Activated CD4-positive, alpha-beta memory T cell treated with anti-CD3 and anti-CD28 coated beads for 36 hours (primary cell): ENCODE measurements at places on chromosomes 7 and 10.

GRCh38 chr7:74289018-74289658 lies at the start of gene CLIP2:
CLIP2 (plus strand) TSS chr7:74289407; CDS start chr7:74317547, 28,140 bp downstream.
- DNase-seq = peak; percentile 87

DNA sequence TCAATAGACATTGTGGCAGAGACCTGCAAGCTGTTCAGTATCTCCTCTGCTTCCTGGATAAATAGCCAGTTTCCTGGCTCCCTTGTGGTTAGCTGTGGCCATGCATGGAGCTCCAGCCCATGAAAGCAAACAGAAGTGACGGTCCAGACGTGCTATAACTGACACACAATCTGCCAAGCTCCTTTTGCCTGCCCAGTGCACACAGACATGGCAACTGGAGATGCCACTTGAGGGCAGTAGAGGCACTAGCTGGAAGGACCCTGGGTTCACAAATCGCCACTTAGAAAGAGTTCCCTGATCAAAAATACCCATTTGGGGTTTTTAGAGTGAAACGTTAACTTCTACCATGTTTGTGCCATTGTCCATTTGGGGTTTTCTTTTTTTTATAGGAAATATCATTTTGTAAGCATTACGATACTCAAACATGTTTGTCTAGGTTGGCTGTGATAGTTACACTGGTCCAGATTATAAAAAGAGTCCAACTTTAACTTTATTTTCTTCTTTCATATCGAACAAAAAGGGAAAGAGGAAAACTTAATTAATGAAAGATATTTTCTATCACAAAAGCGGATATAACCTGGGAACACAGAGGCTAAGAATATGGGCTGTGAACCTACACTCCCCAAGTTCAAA lies 31.3 kb downstream of the KIN start:
- DNase-seq = peak; percentile 34

DNA sequence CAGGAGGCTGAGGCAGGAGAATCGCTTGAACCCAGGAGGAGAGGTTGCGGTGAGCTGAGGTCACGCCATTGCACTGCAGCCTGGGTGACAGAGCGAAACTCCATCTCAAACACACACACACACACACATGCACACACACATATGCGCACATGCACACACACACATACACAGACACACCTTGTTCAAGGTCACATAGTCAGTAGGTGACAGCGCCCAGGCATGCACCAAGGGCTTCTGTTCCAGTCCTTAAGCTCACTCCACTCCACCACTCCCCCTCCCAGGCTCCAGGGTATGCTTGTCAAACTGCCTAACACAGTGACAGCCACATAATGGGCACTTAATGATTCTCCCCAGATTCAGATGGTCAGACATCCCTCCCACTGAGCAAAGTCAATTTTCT lies 37.0 kb downstream of the KCNMA1 start:
- no peak for DNase-seq

GRCh38 chr10:109974504-109975191 lies 33.1 kb upstream of the ADD3 start:
- no peak for DNase-seq

GRCh38 chr10:123624086-123624485 lies 42.1 kb upstream of the GPR26 start:
- no peak for DNase-seq

DNA sequence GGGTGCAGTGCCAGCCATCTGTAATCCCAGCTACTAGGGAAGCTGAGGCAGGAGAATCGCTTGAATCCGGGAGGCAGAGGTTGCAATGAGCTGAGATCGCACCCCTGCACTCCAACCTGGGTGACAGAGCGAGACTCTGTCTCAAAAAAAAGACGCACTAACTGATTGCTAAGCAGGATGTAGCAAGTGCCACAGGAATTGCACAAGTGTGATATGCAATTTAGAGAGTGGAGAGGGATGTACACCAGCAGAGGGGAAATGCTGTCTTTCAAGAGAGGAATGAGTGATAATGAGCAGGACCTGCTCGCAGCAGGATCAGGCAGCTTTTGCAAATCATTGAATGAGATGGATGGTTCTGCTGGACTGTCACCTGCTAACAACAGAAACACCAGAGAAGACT lies 13.3 kb upstream of the SLC16A12 start:
- no peak for DNase-seq

DNA sequence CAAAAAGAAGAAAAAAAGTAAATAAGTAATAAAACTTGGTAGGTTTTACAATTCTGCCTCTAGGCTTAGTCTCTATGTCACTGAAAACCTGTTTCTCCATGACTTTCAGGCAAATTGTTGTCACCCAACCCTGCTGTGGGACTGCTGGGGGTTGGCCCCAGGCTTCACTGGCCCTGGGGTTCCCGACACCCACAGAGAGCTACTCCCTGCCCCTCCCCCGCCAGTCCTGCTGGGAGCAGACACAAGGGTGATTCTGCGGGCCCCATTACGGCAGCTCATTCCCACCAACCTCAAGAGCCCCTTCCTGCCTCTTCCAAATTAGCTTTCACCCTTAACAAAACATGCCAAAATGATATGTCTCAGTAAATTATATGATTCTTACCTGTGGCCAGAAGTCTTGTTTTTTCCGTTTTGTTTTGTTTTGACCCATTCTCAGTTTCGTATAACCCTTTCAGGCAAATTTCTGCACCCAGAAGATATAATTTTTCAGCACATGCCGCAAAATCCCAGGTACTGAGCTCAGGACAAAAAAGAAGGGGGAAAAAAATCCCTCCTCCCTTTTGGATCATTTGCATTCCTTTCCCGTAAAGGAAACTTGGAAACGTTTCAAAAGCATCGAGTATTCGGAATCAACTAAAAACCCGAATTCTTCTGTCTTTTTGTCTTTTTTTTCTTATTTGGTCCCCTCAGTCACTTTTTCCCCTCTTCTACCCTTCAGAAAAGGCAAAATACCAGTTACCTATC lies 27.8 kb downstream of the CHST15 start:
- no peak for DNase-seq

DNA sequence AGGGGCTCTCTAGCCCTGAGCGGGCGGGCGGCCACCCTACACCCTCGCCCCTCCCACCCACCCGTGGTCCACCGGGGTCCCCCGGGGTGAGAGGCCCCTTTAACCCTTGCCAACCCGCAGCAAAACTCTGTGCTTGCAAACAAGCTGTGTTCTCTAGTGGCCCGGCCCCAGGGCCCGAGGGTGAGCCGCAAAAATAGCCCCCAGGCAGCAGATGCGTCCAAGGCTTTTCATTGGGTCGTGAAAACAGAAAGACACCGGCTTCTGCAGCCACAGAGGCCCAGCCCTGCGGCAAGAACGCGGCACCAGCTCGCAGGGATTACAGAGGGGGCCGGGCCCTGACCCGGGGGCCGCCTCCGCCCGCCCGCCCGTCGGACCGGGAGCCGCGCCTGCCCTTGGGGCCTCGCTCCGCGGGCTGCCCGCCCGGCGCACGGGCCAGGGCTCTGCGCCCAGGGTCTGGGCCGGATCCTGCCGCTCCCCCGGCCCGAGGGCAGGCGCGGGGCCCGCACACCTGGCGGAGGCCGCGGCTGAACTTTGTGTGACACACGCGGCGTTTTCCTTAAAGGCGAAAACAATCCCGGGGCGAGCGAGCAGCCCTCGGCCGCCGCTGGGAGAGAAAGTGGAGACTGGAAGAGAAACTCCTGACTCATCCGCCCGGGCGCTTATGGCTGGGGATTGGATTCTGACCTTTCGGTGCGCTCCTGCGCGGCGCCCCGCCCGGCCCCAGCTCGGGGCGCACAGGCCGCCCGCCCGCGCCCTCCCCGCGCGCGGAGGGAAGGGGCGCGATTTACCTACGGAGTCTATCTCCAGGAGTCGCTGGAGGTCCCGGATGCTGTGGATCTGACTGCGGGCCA lies 2.8 kb downstream of the PDGFA start:
- DNase-seq = peak; percentile 55

GRCh38 chr7:23486002-23486773 lies 15.9 kb upstream of the IGF2BP3 start:
- DNase-seq = no peak

DNA sequence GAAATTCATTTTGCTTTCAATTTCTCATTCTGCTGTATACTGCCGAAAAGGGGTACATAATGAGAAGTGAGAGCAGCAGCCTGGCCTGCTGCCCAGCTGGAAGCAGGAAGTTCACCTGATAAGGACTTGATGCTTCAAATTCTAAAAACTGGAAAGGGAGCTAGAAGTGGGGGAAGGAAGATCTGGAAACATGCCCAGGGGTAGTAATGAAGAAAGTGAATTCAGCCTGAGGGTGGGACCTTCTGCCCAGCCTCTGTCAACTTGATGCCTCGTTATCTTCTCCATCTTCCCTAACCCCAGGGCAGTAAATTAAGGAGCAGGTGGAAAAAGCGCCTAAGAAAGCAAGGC lies 69.4 kb downstream of the ARMH3 start:
- no peak for DNase-seq

DNA sequence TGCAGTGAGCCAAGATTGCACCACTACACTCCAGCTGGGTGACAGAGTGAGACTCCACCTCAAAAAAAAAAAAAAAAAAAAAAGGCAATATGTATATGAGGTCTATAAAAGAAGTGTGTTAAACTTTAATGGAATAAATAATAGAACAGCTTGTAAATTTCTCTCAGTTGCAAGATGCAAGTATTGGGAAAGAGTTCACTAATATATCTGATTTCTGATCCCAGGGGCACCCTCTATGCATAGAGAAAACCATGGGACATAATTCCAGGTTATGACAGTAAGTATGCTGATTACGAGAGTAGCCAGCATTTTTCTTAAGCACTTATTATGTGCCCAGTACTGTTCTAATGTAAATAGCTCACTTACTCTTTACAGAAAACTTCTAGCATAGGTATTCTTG lies 66.1 kb upstream of the AFAP1L2 start:
- DNase-seq = no peak

- DNase-seq = no peak
These were observed 5.4 kb downstream of the VGF start for GRCh38 chr7:101159696-101160674.

- no peak for DNase-seq
These were observed 210.3 kb downstream of the DNAJB6 start for GRCh38 chr7:157547102-157547501.

DNA sequence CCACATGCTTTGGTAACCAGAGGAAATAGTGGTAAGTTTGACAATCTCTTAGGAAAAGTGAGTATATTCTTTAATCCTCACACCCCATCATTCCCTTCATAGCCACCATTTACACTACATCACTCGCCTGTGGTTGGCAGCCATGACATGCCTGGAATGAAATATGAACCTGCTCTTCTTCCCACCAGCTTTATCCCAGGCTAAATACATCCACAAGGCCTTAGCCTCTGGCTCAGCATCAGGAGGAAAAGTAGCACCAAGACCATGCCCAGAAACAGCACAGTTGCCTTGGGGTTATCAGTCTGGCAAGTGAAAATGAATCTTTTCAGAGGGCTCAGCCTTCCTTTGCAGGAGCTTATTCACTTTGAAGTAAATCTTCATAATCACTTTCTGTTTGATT lies 40.3 kb downstream of the SGCE start:
- DNase-seq = no peak

- no peak for DNase-seq
These were observed 355.3 kb upstream of the AUTS2 start for GRCh38 chr7:69243016-69243415.

- DNase-seq = no peak
These were observed 117.7 kb downstream of the ARID5B start for GRCh38 chr10:62019013-62019684.

DNA sequence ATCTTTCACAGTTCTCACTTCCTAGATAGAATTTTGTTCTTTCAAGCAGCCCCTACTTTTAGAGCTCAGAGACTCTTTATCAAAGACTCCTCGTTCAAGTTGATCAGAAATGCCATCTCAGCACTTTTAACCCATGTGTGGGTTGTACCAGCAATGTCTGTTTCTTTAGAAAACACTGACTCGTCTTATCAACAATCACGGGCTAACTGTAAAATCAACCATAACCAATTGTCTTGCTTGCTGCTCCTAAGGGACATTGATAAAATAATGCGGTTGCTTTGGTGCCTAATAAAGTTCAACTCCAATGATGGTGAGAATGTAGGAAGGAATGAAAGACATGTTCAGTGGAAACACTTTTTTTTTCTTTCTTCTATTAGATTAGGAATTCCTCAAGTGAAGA lies 12.9 kb upstream of the CDK6 start:
- no peak for DNase-seq

DNA sequence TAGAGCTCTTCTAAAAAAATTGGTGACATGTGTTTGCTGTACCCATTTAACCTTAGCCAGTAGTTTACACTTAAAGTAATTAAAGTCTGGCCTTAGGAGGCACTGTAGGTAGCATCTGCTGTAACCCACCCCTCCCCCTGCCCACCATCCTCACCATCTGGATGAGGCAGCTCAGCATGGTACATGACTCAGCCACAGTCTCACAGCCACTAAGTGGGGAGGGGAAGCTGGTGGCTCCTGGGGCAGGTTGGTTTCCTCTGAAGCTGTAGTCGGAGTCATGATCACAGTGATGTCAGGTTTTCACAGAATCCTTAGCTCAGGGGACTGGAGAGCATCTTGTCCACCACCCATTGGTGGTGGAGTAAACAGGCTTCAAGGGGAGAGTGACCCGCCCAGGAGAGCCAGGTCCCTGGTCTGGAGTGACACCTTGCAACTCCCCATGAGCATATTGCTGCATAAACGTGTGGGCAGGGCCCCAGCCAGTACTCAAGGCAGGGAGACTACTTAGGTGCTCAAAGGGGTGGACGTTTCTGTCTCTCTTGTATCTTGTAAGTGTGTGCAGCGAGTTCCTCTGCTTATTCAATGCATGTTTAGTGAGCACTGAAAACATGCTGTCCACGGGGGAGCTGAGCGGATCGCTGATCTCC lies 125.9 kb downstream of the GRK5 start:
- DNase-seq = peak; percentile 78

GRCh38 chr7:95509199-95509598 lies 23.5 kb downstream of the ASB4 start:
- peak; percentile 10 for DNase-seq

DNA sequence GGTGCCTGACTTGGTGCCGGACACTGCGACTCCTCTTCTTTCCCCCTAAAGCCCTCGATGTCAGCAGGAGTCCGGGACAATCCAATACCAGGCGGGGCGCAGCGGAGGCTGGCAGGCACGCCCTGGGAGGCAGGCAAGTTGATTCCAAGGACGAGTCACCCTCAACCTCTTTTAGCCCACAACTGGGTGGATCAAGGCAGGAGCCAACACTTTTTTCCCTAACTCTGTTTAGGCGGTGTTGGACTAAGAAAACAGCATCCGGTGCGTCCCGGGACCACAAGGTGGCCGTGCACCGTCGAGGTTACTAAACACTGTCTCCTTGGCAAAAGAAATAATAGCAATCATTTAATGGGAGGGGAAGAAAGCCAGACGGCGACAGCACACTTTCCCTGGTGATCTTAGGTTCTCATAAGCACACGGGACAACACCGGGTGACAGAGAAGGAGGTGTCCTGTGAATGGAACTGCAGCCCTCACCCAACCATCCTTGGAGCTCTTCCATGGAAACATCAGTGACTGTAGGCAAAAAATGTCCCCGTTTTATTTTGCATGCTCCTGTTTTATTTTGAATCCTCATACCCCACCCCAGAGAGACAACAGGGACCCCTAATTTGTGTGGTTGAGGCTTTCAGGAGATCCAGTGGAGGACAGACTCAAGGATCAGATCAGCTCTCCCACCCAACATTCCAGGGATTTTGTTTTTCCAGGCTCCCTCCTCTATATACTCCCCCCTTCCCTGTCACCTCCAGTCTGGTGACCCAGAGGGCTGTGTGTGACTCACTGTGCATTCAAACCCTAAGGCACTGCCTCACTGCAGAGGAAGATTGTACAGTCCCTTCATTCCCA lies 1.3 kb upstream of the CALCR start:
- no peak for DNase-seq
